GM23338 (cell line): ENCODE measurements at places on chromosomes 3 and 15. TPM values are rescaled to one million over a fixed set of nuclear protein-coding genes. Genes with fewer than 3 reads are reported as not detected.

DNA sequence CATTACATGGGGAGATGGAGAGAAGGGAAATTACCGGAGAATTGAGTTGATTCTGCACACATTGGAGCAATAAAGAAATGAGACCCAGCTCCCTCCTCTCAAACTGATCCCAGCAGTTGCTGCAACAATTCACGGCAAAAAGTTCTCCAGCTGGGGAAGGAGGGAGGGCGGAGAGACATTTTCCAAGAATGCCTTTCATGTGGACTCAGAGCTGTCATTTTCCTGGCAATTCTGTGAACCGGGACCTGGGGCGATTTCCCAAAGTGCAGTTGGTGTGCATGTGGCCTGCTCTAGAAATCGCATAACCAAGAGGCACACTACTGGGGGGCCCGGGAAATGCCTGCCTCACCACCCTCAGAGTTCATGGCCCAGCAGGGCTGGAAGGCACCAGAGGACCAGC is 48.7 kb upstream of the IREB2 start:
- no peak for DNase-seq

DNA sequence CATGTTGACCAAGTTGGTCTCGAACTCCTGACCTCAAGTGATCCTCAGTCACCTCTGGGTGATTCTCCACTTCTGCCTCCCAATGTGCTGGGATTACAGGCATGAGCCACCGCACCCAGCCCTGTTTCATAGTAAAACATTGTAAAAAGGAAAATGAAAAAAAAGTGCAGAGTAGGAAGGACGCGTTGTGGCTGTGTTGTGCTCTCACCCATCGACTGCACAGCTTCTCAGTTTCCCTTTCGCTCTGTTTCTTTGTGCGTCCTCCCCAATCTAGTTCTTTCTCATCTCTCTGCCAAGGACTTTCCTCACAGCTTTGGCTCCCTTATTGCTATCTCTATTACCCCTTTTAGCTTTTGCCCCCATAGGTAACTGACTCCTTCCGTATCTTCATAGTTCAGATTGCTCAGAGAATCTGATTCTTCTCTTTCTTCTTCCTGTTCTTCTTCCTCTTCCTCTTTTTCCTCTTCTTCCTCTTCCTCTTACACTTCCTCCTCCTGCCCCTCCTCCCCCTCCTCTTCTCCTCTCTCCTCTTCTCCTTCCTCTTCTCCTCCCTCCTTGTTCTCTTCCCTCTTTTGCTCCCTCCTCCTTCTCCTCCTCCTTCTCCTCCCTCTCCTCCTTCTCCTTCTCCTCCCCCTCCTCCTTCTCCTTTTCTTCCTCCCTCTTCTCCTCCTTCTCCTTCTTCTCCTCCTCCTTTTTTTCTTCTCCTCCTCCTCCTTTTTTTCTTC is 81.1 kb upstream of the VGLL4 start:
- DNase-seq: no peak

The INKA1 gene
- 4.0 and 4.9 TPM in 2 replicates for total RNA-seq

DNA sequence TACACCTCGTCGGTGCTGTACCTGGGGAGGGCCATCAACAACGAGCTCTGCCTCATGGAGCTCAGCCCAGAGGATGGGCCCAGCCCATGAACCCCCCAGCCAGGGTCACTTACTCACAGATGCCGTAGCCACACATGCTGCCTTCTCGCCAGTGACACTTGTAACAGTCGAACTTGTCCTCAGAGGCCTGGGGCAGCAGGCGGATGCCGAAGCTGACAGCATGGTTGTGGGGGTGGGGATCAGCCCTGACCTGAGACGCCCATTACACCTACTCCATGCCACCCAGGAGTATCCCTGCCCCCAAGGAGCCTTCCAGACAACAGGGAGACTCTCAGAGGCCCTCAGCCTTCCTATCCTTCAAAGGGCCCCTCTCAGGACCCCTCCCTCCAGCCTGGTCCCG is 12.1 kb downstream of the ALS2CL start:
- DNase-seq: no peak

- DNase-seq: no peak
Observed at GRCh38 chr15:70690021-70690420, 73.3 kb downstream of the UACA start.

The SATB1 gene
- 26.8 and 28.9 TPM in 2 replicates for total RNA-seq

DNA sequence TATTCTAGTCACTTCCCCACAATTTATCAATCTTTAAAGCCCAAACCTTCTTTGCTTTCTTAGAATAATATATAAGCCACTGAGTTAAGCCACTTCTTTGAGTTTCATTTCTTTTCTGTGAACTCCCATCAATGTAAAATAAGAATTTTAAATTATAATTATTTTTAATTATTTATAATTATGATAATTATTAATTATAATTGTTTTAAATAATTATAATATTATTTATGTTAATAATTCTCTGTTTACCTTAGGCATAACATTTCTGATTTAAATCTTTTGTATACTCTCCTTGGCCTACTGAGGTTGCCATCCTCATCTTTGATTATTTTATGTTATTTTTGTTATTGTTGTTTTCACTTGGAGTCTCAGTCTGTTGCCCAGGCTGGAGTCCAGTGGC is 644.2 kb downstream of the ROBO2 start:
- DNase-seq: no peak

The GRK7 gene
- total RNA-seq: not detected in 2 replicates

GRCh38 chr3:103947062-103947461 is 1419.6 kb upstream of the ALCAM start:
- no peak for DNase-seq

The PIERCE2 gene
- total RNA-seq: 3.8 TPM in 1 of 2 replicates, not detected in the other

- DNase-seq: no peak
Observed at GRCh38 chr15:82140886-82141285, 95.1 kb upstream of the MEX3B start.

GRCh38 chr3:58063022-58063815 is 55.0 kb downstream of the FLNB start:
- DNase-seq: no peak

DNA sequence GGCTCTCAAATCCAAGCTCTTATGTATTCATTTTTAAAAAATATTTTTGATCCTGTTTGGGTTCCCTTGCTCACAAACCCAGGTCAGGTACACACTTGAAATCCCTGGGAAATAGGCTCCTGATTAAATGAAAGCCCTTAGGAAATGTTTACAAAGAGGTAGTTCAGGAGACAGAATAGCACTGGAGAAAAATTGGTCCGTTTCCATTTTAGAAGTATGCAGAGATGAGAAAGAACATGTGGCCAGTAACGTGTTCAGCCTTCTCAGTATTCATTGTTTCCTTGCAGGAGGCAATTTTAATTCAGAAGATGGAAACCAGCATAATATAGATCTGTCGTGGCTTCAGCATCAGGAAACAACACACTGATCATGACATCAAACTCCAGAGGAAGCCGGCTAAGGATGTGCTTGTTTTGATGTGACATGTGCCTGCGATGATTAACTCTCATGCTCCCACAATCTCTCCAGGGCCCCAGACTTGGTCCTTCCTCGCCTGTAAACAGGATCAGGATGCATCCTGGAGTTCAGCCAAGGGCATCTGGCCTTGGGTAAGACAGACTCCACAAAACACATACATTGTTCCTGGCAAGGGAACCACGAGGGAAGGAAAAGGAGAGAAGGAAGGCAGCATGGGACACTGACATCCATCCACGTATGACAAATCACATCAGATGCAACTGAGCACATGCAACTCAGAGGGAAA is 350.5 kb upstream of the THBS1 start:
- DNase-seq: no peak

DNA sequence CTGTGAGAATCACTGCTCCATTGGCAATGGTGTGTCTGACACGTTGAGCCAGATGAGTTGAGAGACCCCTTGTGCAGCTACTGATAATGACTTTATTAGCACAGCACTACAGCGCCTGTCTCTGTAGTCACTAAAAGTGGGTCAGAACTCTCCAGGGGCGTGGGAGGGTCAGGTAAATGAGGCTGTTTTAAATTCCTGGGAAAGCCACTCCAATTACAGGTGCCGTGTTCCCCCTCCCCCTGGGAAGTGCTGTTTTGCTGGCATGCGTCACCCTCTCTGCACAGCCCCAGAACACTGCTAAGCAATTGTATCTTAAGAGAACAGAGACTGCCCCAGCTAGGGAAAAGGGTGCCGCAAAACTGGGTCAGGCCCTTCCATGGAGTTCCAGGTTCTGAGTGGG is 21.5 kb upstream of the CPNE9 start:
- DNase-seq: no peak

- no peak for DNase-seq
Observed at GRCh38 chr3:186382217-186382885, 20.3 kb upstream of the DGKG start.

GRCh38 chr3:63705092-63705645 is 52.7 kb downstream of the SNTN start:
- DNase-seq: no peak

The MAGEL2 gene
- 10.1 and 10.2 TPM in 2 replicates for total RNA-seq

GRCh38 chr3:138726946-138727730 is 107.6 kb downstream of the PIK3CB start:
- DNase-seq: no peak

DNA sequence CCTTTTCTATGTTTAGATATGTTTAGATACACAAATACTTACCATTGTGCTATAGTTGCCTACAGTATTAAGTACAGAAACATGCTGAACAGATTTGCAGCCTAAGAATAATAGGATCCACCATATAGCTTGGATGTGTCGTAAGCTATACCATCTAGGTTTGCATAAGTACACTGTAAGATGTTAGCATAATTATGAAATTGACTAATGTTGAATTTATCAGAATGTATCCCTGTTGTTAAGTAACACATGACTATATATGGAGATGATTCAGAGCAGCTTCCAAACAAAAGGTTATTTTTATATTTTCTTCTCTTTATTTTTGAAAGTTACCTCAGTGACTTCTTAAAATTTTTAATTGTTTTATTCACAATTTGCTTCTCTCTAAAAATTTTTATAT is 2.4 kb downstream of the SLC28A2 start:
- DNase-seq: no peak

DNA sequence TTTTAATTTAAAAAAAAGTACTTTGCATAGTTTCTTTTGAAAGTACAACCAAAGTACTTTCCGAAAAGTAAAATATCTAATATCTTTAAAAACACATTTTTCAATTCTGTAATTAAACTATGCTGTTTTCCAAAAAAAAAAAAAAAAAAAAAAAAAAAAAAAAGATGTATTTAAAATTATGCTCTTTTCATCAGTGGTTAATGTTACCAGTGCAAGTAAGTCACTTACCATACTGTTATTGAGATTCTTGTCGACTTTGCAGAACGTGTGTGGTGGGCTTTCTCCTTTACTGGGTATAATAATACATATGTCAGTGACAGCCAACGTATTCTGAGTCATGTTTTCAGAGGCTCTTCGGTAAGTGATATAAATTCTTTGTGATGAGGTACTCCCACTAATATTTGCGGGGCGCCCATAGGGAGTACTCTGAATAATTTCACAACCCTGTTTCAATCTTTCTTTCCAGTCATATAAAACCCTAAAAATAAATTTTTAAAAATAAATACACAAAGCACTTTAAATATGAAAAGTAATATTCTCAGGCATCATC is 39.9 kb downstream of the DENND4A start:
- DNase-seq: no peak

- no peak for DNase-seq
Observed at GRCh38 chr3:193974191-193974652, 161.7 kb upstream of the HES1 start.

- DNase-seq: no peak
Observed at GRCh38 chr3:108430540-108430939, 79.9 kb downstream of the MYH15 start.

The OPA1 gene
- 78.8 and 89.9 TPM in 2 replicates for total RNA-seq

The ARL14 gene
- total RNA-seq: not detected in 2 replicates

The AVEN gene
- total RNA-seq: 10.3 and 12.1 TPM in 2 replicates

The GABRR3 gene
- total RNA-seq: not detected in 2 replicates

DNA sequence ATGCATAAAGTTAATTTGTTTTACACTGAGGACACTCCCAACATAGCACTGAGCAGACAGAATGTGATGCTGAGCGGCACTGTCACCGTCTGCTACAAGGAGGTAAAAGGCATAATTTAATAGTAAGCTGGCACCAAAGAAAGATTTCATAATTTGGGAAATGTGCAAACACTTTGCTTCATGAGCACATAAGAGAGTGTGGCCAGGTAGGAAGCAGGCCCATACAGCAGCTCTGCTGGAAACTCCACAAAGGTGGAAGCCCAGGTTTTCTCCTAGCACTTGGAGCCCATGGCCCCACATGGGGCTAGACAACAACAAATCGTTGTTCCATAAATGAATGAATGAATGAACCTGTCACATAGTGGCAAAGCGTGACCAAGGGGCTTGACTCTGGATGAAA is 68.5 kb upstream of the CACNA2D3 start:
- DNase-seq: no peak

DNA sequence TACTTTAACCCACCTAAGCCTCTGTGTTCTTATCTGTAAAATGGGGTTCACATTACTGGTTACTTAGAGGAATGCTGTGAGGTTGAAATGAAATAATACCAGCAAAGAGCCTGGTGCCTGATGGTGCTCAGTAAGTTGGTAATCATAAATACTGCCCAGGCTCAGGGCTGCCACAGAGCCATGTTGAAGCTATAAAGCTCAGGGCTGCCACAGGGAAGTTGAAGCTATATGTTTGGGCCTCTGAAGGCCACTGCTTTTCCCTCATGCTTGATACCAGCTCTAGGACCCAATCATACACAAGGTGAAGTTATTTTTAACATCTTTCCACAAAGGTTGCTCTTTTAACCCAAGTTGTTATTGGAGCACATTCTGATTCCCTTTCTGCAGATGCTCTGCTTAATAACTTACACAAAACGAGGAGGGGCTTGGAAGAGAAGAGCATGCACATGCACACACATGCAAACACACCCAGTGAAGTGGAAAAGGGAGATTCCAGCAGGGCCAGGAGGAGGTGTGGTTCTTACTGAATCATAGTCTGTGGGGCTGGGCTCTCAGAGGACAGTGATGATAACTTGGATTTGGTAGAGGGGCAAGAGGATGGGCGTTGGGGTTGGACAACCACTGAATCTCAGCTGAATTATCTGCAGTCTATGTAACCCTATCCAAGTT is 17.4 kb downstream of the PARP14 start:
- no peak for DNase-seq

DNA sequence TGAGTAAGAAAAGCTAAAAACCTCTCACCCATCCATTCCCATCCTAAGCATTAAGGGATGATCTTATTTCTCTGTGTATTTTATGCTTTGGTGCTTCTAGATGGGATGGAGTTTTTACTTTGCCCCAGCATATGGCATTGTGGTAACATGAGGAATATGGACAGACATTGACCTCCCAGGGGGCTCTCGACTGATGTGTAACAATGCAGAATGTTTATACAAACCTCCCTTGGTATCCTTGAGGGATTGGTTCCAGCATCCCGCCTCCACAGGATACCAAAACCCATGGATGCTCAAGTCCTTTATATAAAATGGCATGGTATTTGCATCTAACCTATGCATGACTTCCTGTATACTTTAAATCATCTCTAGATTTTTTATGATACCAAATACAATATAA is 21.6 kb downstream of the PDIA5 start:
- no peak for DNase-seq

The SEMA5B gene
- 25.4 and 26.8 TPM in 2 replicates for total RNA-seq

The KCNMB3 gene
- total RNA-seq: 0.58 and 1.3 TPM in 2 replicates

GRCh38 chr3:111917300-111917699 is 58.2 kb downstream of the PHLDB2 start:
- peak; percentile 71 for DNase-seq

GRCh38 chr3:69716119-69716518 is 23.1 kb upstream of the MITF start:
- DNase-seq: no peak

The BOC gene
- total RNA-seq: 3.0 and 4.1 TPM in 2 replicates

GRCh38 chr3:127484601-127485388 is 105.7 kb downstream of the TPRA1 start:
- DNase-seq: no peak
